ENCODE measurements at places on chromosomes 6 and 20.

GRCh38 chr20:8756410-8756809 lies 312.5 kb upstream of the PLCB4 start:
- DNase-seq = peak; percentile 61

DNA sequence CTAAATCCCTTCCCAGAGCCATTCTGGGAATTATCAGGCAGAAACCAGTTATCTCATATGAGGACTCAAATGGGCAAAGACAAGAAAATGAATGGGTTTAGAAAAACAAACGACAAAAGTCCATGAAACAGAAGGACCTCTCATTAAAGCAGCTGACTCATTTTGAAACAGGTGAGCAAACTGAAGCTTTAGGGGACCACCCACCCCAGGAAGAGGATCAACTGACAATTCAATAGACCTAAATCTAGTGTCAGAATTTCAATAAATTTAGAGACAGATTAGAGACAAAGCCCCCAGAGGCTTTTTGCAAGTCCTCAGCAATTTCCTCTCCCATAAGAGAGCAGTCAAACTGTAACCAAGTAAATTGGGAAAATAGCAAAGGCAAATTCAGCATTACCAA lies 333.8 kb downstream of the PTPRT start:
- no peak for DNase-seq

DNA sequence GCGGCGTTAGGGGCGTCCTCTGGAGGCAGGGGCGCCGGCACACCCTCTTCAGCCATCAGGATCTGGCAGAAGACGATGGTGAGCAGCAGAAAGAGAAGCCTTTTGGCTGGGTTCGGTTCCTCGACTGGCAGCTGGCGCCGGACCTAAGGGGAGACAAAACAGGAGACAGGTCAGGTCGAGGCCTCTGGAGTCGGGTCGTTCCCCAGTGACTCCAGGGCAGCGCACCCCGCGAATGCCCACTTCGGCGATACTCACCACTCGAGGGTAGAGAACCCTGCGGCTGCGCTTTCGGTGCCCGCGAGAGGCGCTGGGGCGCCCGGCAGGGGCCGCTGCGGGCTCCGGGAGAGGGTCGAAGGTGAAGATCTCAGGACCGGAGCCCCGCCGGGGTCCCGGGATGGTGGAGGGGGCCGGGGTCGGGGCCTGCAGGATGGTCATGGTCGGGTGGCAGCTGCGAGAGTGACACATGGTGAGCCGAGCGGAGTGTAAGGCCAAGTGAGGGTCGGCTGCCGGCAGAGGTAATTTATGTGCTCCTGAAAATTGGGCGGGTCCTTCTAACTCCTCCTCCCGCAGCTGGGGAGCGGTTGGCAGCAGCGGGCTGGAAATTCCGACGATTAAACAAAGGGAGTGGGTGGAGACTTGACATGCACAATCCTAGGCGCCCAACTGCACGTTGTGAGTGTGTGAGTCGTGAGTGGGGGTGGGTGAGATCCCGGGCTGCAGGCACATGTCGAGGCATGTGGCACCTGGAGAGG lies at the start of gene IER3:
TSS of gene IER3 (minus strand) at position 494 of the 752 bp plus-strand sequence. CDS start at position 465, 29 bp downstream.
- DNase-seq = peak; percentile 97

GRCh38 chr6:140744659-140745320 lies 1370.3 kb upstream of the CITED2 start:
- peak; percentile 56 for DNase-seq

- peak; percentile 93 for DNase-seq
Observed at GRCh38 chr6:37990762-37991525, 171.4 kb downstream of the ZFAND3 start.

DNA sequence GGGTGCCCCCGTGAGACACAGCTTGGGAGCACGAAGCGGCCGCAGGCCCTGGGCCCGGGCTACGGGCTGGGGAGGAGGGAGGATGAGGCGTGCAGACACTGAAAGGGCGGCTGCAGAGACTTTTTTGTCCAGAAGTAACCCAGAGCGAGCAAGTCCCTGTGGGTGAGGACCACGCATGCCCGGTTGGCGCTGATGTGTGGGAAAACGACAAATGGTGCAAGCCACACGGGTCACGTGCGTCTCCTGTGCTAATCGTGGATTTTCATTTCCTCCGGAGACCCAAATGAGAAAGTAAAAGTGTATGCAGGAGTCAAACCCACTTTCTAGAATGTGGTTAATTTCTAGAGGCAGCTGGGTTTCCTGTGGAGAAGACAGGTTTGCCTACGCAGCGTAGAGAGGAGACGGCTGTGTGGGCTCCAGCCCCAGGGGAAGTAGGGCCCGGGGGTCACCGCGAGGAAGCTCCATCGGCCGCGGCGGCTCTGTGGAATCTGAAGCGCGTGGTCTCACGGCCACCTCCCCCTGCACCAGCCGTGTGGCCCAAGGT lies 19.0 kb downstream of the DLL1 start:
- DNase-seq = no peak

DNA sequence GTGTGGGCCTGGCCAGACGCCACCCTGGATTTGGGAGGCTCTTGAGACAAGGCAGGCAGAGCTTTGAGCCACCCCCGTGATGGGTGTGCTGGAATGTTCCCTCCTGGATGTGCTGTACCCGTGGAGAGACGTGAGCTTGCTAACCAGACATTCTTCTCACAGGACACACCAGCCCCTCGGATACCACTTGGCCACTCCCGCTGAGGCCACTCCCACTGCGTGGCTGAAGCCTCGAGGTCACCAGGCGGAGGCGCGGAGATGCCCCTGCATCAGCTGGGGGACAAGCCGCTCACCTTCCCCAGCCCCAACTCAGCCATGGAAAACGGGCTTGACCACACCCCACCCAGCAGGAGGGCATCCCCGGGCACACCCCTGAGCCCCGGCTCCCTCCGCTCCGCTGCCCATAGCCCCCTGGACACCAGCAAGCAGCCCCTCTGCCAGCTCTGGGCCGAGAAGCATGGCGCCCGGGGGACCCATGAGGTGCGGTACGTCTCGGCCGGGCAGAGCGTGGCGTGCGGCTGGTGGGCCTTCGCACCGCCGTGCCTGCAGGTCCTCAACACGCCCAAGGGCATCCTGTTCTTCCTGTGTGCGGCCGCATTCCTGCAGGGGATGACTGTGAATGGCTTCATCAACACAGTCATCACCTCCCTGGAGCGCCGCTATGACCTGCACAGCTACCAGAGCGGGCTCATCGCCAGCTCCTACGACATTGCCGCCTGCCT lies 14.1 kb downstream of the SLCO4A1 start:
- no peak for DNase-seq

- no peak for DNase-seq
Observed at GRCh38 chr6:128641703-128642102, 121.3 kb upstream of the PTPRK start.

GRCh38 chr6:71724456-71725125 lies 161.8 kb upstream of the RIMS1 start:
- DNase-seq = no peak

GRCh38 chr6:146456886-146457285 lies 86.7 kb upstream of the RAB32 start:
- no peak for DNase-seq

DNA sequence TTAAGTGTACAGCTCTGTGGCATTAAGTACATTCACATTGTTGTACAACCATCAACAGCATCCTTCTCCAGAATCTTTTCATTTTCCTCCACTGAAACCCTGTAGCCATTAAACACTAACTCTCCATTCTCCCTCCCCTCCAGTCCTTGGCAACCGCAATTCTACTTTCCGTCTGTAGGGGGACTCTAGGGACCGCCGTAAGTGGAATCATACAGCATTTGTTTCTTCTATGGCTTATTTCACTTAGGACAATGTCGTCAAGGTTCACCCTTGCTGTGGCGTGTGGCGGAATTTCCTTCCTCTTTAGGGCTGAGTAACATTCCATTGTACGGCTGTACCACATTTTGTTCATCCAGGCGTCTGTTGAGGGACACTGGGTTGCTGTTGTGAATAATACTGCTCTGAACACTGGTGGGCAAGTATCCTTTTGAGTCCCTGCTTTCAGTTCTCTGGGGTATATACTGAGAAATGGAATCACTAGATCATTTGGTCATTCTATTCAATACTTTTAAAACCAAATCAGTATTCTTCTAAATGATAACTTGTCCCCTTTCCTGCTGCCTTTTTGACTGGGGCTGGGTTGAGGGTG lies 50.7 kb downstream of the PPP1R3G start:
- DNase-seq = peak; percentile 33

GRCh38 chr20:60008130-60008808 lies 50.0 kb downstream of the CDH26 start:
- no peak for DNase-seq

GRCh38 chr6:132843316-132844035 lies 29.1 kb downstream of the RPS12 start:
- no peak for DNase-seq

- peak; percentile 85 for DNase-seq
Observed at GRCh38 chr6:91476000-91476399, 889.1 kb upstream of the MAP3K7 start.

DNA sequence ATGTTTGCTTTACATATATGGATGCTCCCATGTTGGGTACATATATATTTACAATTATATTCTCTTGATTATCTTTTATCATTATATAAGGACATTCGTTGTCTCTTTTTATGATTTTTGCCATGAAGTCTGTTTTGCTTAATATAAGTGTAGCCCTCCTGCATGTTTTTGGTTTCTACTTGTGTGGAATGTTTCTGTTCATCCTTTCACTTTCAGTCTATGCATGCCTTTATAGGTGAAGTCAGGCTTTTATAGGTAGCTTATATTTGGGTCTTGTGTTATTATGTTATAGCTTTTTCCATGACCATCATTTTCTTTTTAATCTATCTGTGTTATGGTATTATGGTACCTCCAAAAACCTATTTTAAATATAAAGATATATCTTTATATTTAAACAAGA lies 612.5 kb upstream of the HS3ST5 start:
- no peak for DNase-seq

DNA sequence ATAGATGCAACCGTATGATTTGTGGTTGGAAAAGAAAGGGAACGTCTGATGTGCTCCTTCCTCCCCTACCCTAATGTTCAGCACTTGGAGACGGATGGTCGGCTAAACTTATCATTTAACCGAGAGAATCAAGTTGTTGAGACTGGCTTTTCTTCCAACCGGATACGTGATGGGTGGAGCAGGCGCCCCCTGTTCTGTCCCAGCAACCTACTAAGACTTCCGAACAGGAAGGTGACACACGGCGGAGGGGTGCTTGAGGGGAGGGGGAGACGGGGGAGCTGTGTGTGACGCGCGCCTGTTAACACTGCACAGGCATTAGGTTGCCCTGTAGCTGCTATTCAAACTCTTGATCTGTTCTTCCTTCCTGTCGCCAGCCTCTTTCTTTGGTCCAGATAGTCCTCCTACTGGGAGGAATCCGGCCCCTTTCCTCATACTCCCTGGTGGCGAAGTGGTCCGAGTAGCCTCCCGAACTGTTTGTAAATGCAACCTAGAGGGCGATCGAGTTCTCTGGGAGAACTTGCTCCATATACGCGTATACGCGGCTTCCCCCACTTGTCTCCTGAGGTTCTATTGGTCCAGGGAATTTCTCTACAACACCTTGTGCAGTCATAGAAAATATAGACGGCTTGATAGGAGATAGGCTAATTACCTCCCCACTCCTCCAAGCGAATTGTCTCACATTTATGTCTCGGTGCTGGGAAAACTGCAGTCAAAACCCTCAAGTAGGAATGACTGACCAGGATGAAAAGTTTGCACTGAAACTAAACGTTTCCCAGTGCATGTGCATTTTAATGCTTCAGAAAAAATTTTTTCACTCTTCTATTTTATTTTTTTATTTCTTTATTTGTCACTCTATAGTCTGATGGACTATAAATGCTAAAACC lies 126.0 kb upstream of the SLC2A12 start:
- DNase-seq = peak; percentile 95

GRCh38 chr6:142384519-142385254 lies 82.9 kb downstream of the ADGRG6 start:
- no peak for DNase-seq

GRCh38 chr20:40991181-40991889 lies 37.3 kb upstream of the TOP1 start:
- no peak for DNase-seq

DNA sequence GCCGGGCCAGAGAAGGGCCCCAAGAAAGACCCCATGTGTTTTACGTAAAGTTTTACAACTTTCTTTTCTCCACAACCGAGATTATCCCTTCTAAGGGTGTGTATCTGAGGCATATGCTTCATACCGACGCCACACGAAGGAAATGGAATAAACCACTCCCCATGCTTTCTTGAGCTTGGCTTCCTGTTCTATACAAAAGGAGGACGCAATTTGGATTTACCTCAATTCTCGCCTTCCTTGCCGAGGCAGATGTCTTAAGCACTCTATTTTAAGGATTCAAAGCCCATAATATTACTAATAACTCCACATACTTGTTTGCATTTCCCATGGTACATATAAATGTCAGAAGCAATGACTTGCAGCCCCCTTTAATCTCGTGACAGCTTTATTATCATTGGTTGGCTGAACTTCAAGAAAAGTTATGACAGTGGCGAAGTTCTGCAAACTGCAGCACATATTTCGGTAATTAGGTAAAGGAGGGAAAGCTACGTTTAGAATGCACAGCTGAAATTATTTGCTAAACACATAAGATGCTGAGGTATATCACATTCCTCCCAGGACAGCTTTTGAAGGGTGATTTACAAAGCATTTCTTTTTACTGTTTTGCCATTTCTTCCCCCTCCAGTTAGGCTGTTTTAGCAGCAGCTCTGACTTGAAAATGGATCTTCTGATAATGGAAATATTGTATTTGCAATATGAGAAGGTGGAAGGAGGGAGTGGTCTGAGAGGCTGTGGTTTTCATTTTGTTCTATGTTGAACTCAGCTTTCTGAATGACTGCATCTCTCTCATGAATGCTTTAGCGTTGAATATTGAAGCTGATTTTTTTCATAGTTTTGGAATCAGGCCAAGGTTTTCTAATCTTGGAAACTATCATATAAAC lies 330.5 kb downstream of the EPHA7 start:
- no peak for DNase-seq

GRCh38 chr6:108451816-108452215 lies 108.9 kb upstream of the FOXO3 start:
- DNase-seq = no peak

GRCh38 chr6:36743032-36743431 lies 45.4 kb downstream of the RAB44 start:
- no peak for DNase-seq

GRCh38 chr6:53614676-53615075 lies 50.9 kb downstream of the KLHL31 start:
- no peak for DNase-seq

DNA sequence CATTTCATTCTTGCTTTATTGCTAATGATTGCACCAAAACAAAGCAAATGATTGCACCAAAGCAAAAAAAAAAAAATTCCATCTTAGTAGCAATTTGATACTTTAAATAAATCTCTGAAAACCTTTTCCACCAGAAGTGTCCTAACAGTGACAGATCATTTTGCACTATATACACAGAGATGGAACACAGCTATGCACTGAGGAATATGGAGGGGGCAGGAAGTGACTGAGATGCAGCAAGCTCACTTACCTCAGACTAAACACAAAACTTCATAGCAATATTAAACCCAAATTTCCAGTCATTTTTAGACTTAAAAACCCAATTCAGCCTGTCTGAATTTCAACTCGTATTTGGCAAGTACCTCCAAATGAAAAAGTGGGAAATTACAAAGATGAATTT lies 41.2 kb downstream of the HIVEP2 start:
- no peak for DNase-seq
